ENCODE measurements at places on chromosomes 1 and 21.

- no peak for DNase-seq
These were observed 68.6 kb downstream of the PIK3CD start for GRCh38 chr1:9719978-9720722.

DNA sequence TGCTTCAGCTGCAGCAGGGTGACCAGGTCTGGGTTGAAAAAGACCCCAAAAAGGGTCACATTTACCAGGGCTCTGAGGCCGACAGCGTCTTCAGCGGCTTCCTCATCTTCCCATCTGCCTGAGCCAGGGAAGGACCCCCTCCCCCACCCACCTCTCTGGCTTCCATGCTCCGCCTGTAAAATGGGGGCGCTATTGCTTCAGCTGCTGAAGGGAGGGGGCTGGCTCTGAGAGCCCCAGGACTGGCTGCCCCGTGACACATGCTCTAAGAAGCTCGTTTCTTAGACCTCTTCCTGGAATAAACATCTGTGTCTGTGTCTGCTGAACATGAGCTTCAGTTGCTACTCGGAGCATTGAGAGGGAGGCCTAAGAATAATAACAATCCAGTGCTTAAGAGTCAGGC, 2.9 kb downstream of the C1QA start:
- peak; percentile 46 for DNase-seq

GRCh38 chr1:116330846-116331245, 42.2 kb upstream of the ATP1A1 start:
- DNase-seq: no peak

DNA sequence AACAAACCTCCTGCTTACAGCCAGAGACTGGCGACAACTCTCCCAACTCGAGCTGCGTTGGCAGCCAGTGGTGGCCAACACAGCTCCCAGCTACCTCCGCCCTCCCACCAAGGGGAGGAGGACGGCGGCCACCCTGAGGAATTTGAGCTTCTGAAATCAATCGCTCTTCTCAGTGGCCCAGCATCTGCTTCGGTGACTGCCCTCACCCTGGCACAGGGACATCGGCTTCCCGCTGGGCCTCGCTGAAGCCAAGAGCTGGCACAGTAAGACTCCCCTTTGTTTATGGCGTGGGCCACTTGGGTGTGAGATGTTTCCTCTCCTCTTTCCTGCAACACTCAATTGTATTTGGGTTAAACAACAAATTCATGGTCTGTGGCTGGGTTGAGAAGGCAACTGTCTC, 136.2 kb downstream of the ZBTB18 start:
- no peak for DNase-seq

- no peak for DNase-seq
These were observed 42.3 kb downstream of the TCEANC2 start for GRCh38 chr1:54095546-54096226.
